Activated CD4-positive, alpha-beta memory T cell treated with anti-CD3 and anti-CD28 coated beads, Interleukin-2, amount 10 ng/mL, durations not matched to agents 7 days and 5 days (primary cell): ENCODE measurements at places on chromosomes 13 and 19.
A peak's percentile ranks its signal among the peaks of the same experiment; 100 is the strongest.

GRCh38 chr13:63435667-63436324, 2020.1 kb upstream of the PCDH20 start:
- H3K4me3 ChIP-seq: no peak overlapping the region
- no peaks in the 10 kb centered on the region for H3K36me3 ChIP-seq
- no peaks in the 10 kb centered on the region for H3K4me1 ChIP-seq
- H3K27me3 ChIP-seq: no peaks in the 10 kb centered on the region

- H3K27ac ChIP-seq: no peak overlapping the region
- DNase-seq: no peak
- H3K36me3 ChIP-seq: peaks cover 19% of the 10 kb centered on the region
These were observed 118.7 kb downstream of the ATP11A start for GRCh38 chr13:112808377-112809140.

GRCh38 chr13:110129539-110130186, 177.3 kb downstream of the COL4A1 start:
- DNase-seq: peak; percentile 5
- H3K27ac ChIP-seq: no peak overlapping the region

- H3K36me3 ChIP-seq: no peaks in the 10 kb centered on the region
- no peak overlapping the region for H3K4me3 ChIP-seq
- H3K27me3 ChIP-seq: peaks cover 7% of the 10 kb centered on the region
- H3K4me1 ChIP-seq: peaks cover 7% of the 10 kb centered on the region
- peak; percentile 39 for DNase-seq
These were observed 79.8 kb upstream of the FLT1 start for GRCh38 chr13:28574617-28575142.

- no peaks in the 10 kb centered on the region for H3K4me1 ChIP-seq
- no peak overlapping the region for H3K4me3 ChIP-seq
- no peak for DNase-seq
- no peaks in the 10 kb centered on the region for H3K36me3 ChIP-seq
- no peak overlapping the region for H3K27ac ChIP-seq
These were observed 1013.1 kb upstream of the ATXN8OS start for GRCh38 chr13:69094485-69094884.

DNA sequence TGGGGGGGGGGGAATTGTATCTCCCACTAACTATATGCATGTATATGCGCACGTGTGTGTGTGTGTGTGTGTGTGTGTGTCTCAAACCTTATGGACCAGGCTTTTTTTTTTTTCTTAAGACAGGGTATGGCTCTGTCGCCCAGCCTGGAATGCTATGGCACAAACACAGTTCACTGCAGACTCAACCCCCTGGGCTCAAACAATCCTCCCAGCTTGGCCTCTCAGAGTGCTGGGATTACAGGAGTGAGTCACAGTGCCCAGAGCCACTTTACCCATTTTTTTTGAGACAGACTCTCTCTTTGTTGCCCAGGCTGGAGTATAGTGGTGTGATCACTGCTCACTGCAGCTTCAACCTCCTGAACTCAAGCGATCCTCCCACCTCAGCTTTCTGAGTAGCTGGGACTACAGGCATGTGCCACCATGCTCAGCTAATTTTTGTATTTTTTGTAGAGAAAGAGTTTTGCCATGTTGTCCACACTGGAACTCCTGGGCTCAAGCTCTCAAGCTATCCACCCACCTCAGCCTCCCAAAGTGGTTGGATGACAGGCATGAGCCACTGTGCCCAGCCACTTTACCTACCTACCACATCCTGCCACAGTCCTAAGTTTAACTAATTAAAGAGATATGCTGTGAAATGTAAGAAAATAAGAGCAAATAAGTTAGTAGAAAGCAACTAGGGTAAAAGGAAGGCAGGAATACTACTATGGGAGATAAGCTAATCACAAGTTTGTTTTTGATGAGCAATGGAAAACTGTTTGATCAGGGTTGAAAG, 2.4 kb downstream of the ZMYM5 start:
- peaks cover 55% of the 10 kb centered on the region for H3K36me3 ChIP-seq
- peak overlapping the region; percentile 97 for H3K27ac ChIP-seq
- DNase-seq: peak; percentile 46

- no peaks in the 10 kb centered on the region for H3K27me3 ChIP-seq
- no peak for DNase-seq
- H3K4me3 ChIP-seq: no peak overlapping the region
- H3K36me3 ChIP-seq: no peaks in the 10 kb centered on the region
These were observed 158.9 kb downstream of the EFNB2 start for GRCh38 chr13:106376401-106377112.

- H3K4me3 ChIP-seq: no peak overlapping the region
- peaks cover 11% of the 10 kb centered on the region for H3K4me1 ChIP-seq
- H3K27me3 ChIP-seq: peaks cover 19% of the 10 kb centered on the region
- no peak for DNase-seq
These were observed 54.4 kb upstream of the MEDAG start for GRCh38 chr13:30851697-30852096.

DNA sequence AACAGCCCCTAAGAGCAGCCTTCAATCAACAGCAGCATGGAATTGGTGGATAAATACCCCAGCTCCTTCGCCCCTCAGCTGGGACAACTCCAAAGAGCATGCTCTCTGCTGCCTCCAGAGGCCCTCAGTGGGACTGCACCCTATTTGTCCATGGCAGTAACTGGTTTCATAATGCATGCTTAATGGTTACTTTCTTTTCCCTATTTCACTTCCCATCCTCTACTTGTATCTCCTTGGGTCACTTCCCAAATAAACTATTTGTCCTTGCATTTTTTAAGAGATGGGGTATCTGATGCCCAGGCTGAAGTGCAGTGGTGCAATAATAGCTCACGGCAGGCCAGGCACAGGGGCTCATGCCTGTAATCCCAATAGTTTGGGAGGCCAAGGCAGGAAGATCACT, 13.5 kb upstream of the TPM4 start:
- H3K4me3 ChIP-seq: no peak overlapping the region
- peak; percentile 75 for DNase-seq
- H3K36me3 ChIP-seq: peaks cover 2% of the 10 kb centered on the region
- H3K27me3 ChIP-seq: peaks cover 4% of the 10 kb centered on the region
- peaks cover 25% of the 10 kb centered on the region for H3K4me1 ChIP-seq
- H3K27ac ChIP-seq: no peak overlapping the region

DNA sequence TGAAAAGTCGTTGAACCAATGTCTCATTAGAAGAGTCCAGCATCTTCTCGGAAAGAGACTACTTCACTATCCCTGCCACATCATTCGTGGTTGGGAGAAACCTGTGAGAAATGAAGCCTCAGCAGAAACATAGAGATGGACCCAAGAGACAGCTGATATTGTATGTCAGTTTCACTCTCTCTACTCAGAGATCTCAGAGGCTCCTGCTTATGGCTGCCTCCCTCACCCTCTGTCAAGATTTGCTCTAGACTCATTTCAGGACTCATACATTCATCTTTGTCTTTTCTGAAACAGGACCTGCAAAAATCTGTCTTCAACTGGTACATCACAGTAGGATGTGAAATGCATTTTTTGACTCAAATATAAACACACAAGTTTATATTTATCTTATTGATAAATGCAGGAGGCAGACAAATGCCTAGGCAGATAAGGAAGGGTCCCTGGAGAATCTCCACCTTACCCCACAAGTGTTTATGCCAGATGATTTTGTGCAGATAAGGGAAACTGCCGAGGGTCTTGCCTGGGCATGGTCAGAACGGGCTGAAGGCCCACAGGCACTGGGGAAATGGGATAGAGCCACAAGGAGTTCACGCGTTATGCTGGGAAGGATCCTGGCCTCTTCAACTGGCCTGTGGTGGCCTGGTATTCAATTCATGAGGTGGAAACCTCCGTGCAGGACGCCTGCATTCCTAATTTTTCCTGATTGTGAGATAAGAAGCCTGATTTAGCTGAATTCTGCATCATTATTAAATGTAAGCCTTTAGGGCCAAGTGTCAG, 1834.0 kb upstream of the PCDH20 start:
- H3K36me3 ChIP-seq: no peaks in the 10 kb centered on the region
- DNase-seq: no peak
- H3K4me3 ChIP-seq: no peak overlapping the region
- H3K27me3 ChIP-seq: no peaks in the 10 kb centered on the region
- H3K4me1 ChIP-seq: no peaks in the 10 kb centered on the region
- no peak overlapping the region for H3K27ac ChIP-seq
